ENCODE measurements at places on chromosomes 2 and 18.
A peak's percentile ranks its signal among the peaks of the same experiment; 100 is the strongest.

- DNase-seq = no peak
Observed at GRCh38 chr2:217751192-217751591, 251.6 kb downstream of the TNS1 start.

GRCh38 chr2:10490806-10491291 lies 42.7 kb upstream of the ODC1 start:
- no peak for DNase-seq

DNA sequence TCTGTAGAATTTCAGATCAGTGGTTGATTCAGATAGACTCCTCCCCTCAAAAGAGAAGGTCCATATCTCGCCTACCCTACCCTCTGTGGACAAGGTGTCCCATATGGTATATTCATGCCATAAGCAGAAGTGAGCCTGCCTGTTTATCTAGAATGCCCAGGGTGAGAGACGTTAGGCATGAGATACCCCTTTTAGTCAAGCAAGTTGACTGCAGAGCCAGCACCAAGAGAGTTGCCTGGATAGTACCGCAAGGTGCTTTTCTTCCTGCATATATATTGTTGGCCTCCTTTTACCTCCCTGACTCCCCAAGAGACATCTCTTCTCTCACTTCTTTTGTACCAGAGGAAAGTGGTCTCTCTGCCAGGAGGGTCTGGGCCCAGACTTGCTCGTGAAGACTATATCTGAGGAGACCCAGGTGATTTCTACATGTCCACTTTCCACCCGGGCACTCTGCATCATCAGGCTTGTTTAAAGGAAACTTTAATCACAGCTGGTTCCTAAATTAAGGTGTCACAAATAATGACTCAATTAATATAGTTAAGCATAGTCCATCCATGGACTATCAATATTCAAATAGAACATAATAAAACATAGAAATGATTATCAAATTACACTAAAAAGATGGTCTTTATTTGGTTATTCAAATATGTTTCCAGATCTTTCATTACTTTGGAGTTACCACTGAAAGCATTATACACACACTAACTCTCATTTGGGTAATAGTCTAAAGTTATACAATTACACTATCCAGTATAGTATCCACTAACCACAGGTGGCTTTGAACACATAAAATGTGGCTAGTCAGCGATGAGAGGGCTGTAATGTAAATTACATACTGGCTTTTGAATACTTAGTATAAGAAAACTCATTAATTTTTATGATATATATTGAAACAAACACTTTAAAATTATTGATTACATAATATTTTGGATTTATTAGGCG lies 4.1 kb downstream of the ITGA4 start:
- DNase-seq = no peak

DNA sequence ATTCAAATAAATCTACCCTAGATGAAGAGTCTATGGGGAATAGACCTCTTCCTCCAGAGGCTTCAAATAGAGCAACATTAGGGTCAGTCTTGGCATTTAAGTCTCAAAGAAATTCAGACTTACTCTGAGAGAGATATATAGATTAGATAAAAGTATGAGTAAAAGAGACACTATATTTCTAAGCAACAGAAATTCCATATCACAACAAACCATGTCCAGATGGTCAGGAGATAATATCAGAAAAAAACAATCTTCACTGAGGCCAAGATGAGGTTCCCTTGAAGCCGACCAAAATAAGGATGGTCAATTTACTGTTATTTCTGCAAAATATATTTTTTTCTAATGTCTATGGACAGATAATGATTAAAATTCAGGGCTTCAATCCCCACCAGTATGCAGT lies 89.1 kb upstream of the NOSTRIN start:
- no peak for DNase-seq

DNA sequence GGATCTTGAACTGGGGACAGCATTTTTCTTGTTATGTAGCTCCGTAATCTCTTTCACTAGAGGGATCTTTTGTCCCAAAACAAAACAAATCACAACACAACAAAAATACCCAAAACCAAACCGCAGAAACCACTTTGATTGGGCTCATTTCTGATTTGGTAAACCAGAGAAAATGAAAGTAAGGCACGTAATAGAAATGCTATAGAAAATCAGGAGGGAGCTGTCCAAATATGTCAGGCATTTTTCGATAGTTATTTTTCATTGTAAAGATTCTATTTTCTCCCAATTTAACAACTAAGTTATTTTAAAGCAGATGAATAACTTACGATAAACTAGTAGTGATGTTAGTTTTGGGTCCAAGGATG lies 406.5 kb downstream of the XIRP2 start:
- peak; percentile 11 for DNase-seq

- DNase-seq = no peak
Observed at GRCh38 chr2:223114170-223114569, 62.2 kb downstream of the KCNE4 start.

- DNase-seq = no peak
Observed at GRCh38 chr2:144975881-144976280, 456.0 kb upstream of the ZEB2 start.

GRCh38 chr2:31013301-31013700 lies 124.9 kb downstream of the GALNT14 start:
- DNase-seq = no peak

- DNase-seq = no peak
Observed at GRCh38 chr2:76985387-76986136, 536.6 kb downstream of the LRRTM4 start.

DNA sequence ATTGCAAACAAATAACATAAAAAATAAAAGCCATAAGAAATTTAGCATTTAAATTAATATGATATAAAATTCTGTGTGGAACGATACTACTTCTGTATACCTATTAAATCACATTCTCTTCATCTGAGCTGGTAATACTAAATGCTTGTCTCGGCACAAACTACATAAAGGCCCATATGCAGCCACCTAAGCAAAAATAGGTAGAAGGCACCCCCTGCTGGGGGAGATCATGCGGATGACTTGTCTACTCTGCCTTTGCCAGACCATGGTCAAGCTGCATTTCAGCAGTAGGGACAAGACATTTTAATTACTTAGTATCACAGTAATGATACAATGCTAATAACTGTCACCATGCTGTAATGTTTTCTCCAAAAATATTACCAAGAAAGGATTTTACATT lies 108.0 kb downstream of the CDH19 start:
- DNase-seq = no peak

- no peak for DNase-seq
Observed at GRCh38 chr2:133720429-133720828, 152.2 kb upstream of the NCKAP5 start.

GRCh38 chr18:42067518-42067917 lies 112.5 kb downstream of the PIK3C3 start:
- DNase-seq = no peak

GRCh38 chr2:70705160-70705850 lies 62.7 kb downstream of the ADD2 start:
- DNase-seq = no peak

GRCh38 chr2:3114406-3115185 lies 263.0 kb downstream of the EIPR1 start:
- DNase-seq = no peak

DNA sequence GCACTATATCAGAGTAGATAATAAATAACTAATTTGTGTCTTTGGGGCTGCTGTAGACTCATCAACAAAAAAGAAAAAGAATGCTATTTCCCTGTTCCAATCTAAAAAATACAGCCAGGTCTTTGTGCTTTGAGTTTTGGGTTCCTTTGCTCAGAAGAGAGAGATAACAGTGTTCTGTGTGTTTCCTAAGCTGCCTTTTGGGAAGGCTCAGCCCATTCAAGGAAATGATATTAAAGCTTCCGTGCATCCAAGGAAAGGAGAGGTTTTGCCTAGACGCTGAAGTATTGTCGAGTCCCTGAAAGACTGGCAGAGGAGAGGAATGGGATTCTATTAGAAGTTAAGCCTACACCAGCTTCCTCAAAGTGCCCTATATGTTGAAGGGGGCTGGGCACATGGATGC lies 25.8 kb upstream of the LRP2 start:
- DNase-seq = no peak

DNA sequence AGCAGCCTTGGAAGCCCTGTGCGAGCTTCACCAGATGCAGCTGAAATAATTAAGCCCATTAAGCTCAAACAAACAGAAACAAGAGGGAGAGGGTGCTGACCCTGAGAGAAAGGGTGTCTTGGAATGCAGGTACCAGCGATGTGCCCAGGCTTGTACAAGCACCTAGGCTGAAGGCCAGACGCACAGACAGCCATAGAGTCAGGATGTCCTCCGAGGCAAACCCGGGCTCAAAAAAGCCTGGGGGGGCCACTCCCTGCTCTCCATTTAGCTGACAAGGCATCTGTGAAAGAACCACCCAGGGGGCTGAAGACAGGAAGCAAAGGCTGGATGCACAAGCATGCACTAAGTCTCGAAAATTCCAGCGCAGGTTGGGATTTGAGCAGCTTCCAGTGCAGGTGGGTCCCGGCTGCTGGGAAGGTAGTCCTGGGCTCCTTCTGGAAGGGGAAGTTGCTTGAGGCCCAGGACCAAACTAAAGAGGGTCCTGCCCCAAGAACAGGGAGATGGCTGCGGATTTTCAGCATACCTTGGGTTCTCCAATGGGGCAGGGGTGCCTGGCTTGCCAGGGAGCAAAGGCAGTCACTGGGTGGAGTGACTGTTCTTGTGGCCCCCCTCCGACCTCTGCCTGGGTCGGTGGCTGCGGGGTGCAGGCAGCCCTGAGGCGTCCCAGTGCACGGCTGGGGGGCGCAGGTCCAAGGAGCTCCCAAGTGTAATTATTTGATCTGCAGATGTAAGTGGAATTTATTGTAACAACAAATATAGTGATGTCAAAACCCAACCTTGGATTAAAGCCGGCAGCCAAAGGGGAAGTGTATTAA lies 5.9 kb downstream of the GBX2 start:
- peak; percentile 43 for DNase-seq

DNA sequence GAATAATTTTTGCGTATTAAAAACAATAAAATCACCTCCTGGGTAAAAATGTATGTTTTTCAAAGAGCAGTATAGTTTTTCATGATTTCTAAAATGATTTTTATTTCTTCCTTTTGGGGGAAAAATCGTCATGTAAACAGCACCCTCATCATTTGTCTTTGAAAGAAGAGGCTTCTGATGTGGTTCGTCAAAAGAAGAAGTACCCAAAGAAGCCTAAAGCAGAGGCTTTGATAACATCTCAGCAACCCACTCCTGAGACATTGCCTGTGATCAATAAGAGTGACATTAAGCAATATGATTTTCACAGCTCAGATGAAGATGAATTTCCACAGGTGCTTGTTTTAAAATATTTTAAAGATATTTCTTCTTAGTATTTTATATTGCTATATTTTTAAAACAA lies 110.2 kb upstream of the KIF5C start:
- no peak for DNase-seq

DNA sequence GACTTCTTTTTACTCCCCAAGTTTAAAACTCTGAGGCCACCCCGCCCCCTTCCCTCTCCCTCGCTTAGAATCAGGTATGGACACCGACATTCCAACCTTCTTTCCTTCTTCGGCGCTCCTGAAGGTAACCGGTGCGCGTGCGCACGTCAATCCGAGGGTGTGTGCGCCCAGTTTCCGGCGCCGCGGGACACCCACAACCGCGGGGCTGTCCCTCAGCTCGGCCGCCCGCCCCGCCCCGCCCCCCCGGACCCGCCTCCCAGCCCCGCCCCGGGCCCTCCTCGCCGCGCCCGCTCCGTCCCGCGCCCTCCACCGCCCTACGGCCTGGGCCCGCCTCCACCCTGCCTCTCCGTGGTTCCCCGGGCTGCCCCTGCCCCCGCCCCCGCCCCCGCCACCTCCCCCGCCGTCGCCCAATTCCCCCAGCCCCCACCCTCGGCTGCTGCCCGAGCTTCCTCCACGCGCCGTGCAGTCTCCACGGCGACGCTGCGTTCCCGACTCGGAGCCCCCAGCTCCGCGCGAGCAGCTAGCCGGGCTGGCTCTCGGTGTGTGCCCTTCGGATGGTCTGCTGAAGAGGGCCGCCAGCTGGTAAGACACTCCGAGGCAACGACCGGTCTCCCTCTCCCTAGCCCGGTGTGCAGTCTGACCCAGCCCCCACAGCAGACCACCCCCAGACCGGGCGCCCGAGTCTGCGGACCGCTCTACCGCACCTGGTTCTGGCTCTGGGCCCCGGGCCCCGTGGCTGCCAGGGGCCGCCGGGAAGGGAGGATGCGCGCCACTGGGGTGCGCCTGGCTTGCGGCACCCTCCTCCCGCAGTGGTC lies 635 bp downstream of the ERICH2 start:
- peak; percentile 94 for DNase-seq

GRCh38 chr18:49045585-49045984 lies 94.8 kb upstream of the SMAD7 start:
- DNase-seq = no peak

DNA sequence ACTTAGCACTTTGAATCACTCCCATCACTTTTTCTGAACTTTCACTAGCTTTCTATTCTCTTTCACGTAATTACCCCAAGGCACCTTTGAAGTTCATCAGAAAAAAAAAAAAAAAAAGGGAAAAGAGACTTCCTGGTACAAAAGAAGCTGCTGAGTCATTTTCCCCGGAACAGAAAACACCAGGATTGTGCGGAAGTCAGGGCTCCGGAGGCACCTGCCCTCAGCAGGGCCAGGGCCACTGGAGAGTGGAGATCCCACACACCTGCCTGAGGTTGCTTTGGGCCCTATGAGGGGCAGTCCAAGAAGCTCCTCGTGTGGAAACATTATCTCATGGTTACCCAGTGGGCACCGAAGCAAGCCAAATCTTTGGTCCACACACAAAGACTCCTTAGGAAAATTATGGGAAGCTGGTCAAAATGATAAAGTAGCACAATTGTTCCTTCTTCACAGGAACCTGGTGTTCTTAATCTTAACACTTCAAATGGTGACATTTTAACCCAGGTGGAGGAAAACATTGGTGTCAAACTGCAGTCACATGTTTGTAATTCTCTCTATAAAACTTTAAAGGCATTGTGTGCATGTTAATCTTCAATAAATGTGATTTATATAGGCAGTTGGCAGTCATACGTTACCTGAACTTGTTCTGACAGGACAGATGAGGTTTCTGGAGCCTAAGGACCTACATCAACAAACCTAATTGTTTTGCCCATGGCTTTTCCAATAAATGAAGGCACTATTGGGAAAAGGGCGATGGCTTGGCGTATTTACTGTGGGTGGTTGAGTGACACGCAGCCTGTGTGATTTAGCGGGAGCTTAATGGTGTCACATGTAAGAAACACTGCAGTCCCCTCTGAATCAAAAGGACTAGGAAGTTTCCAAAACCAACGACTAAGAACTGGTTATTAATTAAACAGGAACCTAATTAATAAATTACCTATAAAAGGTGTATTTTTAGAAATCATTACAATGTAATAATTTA lies 23.4 kb upstream of the FAM110C start:
- no peak for DNase-seq

- DNase-seq = peak; percentile 64
Observed at GRCh38 chr2:159290289-159290907, 3.9 kb upstream of the WDSUB1 start.
